ENCODE measurements at places on chromosomes 16 and 17.

- DNase-seq: no peak
These were observed 117.4 kb downstream of the MYO1D start for GRCh38 chr17:32759476-32759875.

GRCh38 chr16:23051587-23051986 lies 97.7 kb downstream of the USP31 start:
- DNase-seq: no peak

GRCh38 chr16:89922884-89923639 lies at the start of gene TUBB3:
Gene TUBB3 (plus strand): TSS chr16:89923342. CDS start chr16:89923402, 60 bp downstream.
- peak; percentile 99 for DNase-seq

GRCh38 chr17:66717641-66718058 lies 117.3 kb upstream of the CACNG5 start:
- no peak for DNase-seq

DNA sequence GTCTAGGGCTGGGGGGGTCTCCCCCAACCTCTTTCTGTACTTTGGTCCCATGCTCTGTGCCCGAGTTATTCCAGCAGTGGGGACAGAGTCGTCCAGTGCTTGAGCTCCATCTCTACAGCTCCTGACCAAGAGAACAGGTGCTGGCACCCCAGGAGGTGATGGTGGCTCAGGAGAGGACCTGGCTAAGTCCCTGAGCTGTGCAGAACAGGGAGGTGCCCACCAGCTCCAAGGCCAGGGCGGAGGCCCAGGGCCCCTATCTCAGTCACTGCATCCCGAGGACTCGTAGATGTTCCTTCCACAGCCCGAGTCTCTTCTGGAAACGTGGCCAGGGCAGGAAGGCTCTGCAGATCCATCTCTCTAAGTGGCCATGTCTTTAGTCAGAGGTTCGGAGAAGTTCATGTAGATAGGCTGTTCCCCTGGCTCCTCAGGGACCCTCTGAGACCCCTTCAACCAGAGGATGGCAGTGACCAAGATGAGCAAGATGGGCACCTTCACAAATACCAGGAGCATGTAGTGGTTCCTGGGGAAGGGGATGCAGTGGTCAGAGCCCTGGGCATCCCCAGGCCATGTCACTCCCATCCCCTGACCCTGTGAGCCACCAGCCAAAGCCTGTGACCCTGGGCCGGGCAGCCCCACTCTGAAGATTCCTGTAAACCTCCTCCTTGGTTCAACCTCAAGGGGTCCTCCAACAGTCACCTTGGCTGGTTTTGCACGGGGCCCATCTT lies 8.7 kb downstream of the CD300LB start:
- DNase-seq: no peak

DNA sequence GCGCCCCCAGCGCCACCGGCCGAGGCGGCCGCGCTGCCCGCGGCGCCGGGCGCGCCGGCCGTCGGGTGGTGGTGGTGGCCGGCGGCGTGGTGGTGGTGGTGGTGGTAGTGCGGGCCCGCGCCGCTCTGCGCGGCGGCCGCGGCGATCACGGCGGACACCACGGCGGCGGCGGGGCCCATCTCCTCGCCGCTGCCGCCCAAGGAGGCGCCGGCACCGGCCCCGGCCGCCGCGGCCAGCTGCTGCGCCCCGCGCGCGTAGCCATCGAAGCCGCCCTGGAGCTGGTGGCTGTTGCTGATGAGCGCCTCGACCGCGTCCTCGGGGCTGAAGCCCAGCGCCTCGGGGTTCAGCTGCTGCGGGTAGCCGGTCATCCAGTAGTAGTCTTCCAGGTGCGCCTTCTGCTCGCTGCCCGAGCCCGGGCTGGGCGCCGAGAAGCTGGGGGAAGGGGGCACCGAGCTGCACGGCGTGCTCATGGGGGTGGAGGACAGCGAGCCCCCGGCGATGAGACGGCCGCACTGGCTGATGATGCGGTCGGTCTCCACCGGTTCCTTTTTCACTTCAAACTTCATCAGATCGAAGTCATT lies 1.2 kb downstream of the MAF start:
- DNase-seq: no peak

DNA sequence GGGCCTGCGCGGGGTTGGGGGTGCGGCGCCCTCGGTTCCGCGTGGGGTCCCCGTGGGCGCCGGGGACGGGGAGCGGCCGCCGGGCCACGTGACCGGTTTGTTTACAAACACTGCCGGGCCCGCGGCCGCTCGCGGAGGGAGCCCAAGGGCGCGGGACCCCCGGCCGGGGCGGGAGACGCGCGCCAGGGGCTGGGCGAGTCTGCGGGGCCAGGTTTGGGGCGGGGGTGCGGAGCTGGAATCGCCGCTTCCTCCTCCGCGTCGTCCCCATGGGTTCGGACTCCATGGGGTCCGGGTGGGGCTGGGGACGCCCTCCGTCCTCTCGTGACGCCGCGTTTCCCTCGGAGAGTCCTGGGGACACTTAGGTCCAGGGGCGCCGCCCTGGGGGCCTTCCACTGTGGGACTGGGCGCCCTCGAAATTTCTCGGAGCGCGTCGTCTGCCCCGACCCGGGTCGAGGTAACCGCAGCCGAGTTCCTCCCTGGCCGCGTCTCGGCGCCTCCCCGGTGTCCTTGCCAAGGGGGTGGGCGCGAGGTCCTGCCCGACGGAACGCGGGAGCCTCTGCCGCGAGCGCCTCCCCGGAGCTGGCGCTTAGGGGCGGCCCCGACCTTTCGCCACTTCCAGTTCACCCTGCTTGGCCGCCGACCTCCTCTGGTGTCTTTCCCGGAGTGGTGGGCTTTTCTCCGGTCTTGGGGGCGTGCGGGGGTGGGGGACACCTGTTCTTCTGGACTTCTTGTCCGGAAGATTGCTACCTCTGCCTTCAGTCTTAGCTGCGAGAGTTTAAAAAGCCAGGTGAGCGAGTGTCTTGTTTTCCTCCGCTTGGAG lies 684 bp downstream of the YPEL2 start:
- peak; percentile 45 for DNase-seq

GRCh38 chr17:40696651-40697072 lies 6.9 kb downstream of the KRT24 start:
- DNase-seq: no peak

- no peak for DNase-seq
These were observed 1.9 kb upstream of the CORO6 start for GRCh38 chr17:29624586-29624985.

- DNase-seq: no peak
These were observed 415.5 kb upstream of the CDH11 start for GRCh38 chr16:65537336-65537735.

- no peak for DNase-seq
These were observed 66.3 kb upstream of the METRNL start for GRCh38 chr17:83012868-83013778.

DNA sequence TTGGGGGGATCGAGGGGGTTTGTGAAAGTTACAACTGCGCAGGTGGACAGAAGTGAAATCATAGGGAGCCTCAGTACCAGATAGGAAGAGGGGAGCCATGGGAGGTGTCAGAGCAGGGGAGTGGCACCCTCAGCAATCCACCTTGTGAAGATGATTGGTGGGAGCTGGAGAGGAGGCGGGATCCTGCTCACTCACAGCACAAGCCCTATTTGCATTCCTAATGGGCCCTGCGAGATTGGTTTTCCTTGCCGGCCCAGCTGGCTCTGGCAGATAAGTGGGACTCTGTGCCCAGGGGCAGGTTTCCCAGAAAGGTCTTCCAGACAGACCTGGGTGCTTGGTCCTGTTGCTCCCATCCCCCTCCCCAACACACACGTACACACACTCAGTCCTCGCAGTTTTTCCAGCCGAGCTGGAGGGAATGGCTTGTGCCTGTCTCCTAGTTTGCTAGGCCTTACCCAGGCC lies 9.4 kb downstream of the WNT3 start:
- DNase-seq: no peak

DNA sequence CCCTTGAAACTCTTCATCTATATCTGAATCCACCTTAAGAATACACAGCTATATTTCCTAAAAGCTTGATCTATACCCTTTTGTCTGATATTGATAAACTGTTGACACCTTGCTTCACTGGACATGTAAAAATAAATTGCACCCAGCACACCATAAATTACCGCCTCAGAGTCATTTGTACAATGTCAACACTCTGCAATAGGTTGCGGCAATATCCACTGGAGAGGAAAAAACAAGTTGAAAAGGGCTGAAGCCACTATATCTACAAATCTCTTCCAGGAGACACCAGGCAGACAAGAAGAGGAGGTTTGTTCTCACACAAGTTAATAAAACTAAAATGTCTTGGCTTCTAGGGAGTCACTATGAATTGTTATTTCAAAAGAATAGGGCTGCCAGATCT lies 656.9 kb downstream of the CDH8 start:
- no peak for DNase-seq

DNA sequence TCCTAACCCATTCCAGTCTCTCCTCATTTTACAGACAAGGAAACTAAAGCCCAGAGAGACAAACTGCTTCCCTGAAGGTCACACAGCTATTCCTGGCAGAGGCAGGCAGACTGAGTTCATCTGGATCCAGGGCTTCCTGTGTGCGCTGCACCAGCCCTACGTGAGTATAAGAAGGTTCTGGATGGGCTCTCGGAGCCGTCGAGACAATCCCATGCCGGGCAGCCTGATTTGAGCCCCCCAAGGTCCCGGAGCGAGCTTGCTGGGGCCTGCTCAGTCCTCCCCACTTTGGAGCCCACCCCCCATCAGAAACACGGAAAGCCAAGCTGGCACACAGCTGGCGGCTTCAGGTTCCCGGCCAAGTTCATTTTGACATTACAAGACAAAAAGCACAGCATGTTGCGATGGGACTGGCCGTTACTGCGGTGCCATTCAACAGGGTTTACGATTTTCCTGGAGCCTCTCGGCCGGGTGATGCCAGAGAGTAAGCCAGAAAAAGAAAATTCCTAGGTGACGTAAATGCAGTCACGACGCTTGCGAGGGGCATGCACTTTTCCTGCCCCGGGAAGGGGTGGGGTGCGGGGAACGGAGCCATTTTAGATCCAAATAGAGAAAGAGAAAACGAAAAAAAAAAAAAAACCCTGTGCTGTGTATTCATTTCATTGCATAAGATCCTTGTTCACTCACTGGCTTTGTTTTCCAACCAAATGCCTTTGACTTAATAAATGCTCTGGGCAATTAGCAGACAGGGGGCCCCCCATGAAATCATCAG lies 167.1 kb upstream of the FOXF1 start:
- peak; percentile 94 for DNase-seq

GRCh38 chr17:38440614-38441397 lies 12.5 kb downstream of the ARHGAP23 start:
- no peak for DNase-seq

- no peak for DNase-seq
These were observed 139.1 kb downstream of the SOX9 start for GRCh38 chr17:72259922-72260321.

GRCh38 chr17:65772989-65773388 lies 211.5 kb upstream of the AXIN2 start:
- no peak for DNase-seq

DNA sequence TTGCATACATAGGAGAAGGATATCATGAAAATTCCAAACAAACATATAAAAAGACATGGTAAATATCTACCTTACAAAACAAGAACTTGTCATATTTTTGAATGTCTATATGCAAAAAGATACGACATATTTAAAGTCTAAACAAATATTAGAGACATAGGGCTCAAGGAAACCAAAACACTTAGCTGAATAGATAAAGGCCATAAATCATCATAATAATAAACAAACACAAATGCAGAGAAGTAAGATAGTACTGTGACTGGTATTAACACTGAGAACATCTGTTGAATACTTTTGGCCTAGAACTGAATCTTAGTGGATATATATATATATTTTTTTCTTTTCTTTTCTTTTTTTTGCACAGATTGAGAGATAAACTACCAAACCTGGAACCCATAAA lies 435.8 kb downstream of the KCNJ18 start:
- DNase-seq: no peak

DNA sequence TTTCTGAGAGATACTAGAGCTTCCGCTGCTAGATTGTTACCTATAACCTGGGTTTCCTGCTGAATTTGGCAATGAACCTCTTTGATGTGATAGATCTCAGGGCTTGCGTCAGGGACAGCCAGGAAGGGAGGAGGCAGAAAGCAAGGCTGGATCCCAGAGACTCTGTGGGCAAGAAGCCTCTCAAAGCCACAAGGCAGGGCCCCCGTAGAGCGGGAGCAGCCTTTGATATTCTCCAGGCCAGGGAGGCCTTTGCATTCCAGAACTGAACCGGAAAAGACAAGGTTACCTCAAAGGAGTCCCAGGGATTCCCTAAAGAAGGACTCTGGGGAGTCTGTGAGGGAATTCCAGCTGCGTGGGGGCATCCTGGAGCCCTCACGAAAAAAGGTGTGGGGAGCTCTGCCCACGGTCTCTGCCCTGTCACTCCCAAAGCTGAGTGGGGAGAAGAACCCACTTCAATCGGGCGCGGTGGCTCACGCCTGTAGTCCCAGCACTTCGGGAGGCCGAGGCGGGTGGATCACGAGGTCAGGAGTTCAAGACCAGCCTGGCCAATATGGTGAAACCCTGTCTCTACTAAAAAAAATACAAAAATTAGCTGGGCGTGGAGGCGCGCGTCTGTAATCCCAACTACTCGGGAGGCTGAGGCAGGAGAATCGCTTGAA lies 14.3 kb upstream of the SCIMP start:
- DNase-seq: no peak

- DNase-seq: peak; percentile 89
These were observed 263.4 kb downstream of the BCAS3 start for GRCh38 chr17:60941028-60941427.

- no peak for DNase-seq
These were observed 104.1 kb downstream of the CDH13 start for GRCh38 chr16:82730901-82731300.

- DNase-seq: no peak
These were observed 7.8 kb downstream of the PIGS start for GRCh38 chr17:28563475-28563874.

DNA sequence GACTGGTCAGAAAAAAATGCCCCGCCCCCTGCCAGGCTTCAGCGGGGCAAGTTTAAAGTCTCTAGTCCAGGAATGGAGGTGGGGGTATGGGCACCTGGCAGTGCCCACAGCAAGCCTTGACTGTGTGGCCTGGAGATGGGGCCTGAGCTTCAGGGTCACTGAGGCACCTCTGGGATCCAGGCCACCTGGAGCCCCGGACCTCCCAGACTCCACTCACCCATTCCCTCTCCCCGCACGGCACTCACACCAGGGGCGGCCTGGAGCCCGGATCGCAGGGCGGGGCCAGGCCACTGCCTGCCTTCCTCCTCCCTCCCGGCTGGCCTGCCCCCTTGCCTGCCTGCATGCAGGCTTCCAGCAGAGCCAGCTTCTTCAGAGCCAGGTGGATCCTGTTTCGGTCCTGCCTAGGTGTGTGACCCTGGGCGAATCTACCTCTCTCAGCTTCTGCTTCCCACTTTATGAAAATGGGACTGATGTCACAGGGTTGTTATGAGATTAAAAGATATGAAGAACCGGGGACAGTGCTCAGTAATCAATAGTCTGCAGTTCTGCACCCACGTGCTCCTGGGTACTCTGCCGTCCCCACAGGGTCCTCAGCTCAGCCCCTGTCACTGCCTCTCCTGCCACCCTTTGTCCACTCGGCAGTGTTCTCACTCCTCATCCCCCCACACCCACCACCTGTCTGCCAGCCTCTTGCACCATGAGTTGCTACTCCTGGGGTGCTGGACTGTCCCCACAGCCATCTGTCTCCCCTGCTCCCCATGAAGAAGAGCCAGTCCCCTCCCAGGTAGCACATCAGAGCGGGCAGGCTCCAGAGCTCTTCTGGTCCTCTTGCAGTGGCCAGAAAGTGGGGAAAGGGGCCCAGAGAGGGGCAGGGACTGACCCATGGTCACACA lies 1.2 kb upstream of the TCAP start:
- no peak for DNase-seq

GRCh38 chr17:1908699-1909309 lies 79.0 kb downstream of the RPA1 start:
- DNase-seq: peak; percentile 38

- DNase-seq: peak; percentile 91
These were observed 7.4 kb downstream of the PRCD start for GRCh38 chr17:76547183-76547641.

GRCh38 chr17:42809250-42809649 lies 10.6 kb downstream of the CNTD1 start:
- peak; percentile 95 for DNase-seq

GRCh38 chr17:8965394-8966168 lies at the start of gene PIK3R5:
Gene PIK3R5 (minus strand): TSS chr17:8965707. CDS start chr17:8911494, 54,213 bp downstream.
- no peak for DNase-seq

All from MG63 (cell line).